ENCODE measurements at places on chromosomes 7 and 10.
A peak's percentile ranks its signal among the peaks of the same experiment; 100 is the strongest.

- DNase-seq: no peak
Measured at GRCh38 chr10:49837685-49838084, 75.6 kb upstream of the OGDHL start.

DNA sequence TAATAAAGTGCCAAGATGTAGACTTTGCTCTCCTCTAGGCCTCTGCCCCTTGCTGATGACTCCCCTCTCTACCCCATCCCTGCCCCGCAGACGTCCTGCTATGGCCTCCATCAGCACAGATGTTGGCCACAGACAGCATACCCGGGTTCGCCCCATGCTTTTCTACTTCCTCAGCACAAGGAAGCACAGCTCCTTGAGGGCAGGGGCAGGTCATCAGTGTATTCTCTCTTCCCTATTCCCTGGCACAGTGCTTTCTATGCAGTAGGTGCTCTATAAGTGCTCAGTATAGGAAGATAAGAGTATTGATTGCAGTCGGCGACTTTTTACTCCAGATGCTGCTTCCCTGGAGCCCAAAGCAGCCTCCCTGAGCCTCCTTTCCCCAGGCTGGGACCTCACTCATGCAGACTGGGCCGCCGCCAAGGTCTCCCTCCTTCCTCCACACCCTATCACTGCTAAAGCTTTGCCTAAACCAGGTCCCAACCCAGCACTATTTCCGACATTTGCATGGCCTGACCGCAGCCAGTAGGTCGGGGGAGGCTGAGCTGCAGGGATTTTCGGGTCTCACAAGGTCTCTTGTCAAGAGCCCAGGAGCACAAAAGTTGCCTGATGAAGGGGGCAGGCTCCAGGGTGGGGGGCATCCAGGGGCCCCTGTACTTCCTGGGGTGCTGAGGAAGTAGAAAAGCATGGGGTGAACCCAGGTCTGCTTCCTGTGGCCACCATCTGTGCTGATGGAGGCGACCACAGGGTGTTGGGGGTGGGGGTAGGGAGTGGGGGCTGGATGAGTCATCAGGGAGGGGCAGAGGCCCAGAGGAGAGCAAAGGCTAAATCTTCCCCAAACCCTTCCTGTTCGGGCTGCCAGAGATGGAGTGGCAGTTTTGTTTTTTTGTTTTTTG lies 8.0 kb downstream of the CALHM3 start:
- DNase-seq: peak; percentile 53

- DNase-seq: no peak
Measured at GRCh38 chr10:13751191-13751764, 164.5 kb downstream of the PRPF18 start.

GRCh38 chr7:100802951-100803350 lies 24.4 kb downstream of the EPHB4 start:
- DNase-seq: no peak

DNA sequence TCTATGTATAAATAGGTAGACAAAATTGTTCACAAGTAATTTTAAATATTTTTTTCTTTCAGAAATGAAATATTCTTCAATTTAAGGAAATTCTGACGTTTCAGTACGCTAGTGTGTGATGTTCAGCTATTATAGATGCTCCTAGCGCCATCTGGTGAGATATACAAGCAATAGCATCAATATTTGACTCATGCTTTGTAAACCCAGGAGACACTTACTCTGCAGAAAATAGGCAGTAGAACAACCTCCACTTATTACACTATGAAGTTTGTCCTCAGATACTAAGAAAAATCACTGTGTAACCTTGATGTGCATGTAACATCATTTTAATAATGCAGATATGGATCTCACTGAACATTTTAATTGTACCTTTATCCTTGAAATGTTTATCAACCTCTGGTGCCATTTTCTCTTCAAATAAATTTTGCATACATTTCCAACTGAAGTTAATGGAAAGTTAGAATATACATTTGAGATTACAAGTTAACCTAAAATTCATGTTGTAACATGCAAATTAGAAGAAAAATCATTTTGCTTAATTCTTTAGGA lies 151.5 kb upstream of the FAM3C start:
- DNase-seq: no peak

DNA sequence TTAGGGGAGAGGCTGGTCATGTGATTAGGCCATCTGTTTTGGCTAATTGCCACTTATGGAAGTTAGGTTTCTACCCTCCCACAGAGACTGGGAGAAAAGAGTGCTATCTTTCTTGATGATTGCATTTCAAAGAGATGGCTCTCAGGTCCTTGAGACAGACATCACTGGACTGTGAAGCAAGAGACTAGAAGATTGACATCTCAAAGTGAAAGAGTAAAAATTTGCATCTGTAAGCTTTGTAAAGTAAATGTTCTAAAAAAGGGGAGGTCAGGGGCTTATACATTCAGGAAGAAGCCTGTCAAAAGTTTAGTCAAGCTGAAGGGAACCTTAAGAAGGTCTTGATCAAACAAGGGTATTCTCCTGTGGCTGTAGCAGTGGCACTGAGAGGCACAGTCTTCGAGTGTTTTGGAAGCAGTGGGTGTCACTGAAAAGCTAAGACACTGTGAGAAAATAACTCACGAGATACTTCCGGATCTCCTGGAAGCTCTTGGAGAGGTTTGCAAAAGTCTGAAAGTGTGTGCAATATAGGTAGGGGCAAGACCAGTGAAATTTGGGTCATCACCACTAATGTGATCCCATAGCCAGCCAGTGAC lies 342.1 kb downstream of the PHF14 start:
- no peak for DNase-seq

GRCh38 chr7:2203766-2204300 lies 28.9 kb downstream of the MAD1L1 start:
- no peak for DNase-seq

GRCh38 chr7:42614636-42615035 lies 297.2 kb downstream of the C7orf25 start:
- no peak for DNase-seq

GRCh38 chr7:70694971-70695794 lies 436.8 kb upstream of the GALNT17 start:
- no peak for DNase-seq

GRCh38 chr7:40701836-40702551 lies 567.2 kb downstream of the SUGCT start:
- no peak for DNase-seq

- no peak for DNase-seq
Measured at GRCh38 chr7:130142654-130143333, 62.4 kb downstream of the TMEM209 start.

DNA sequence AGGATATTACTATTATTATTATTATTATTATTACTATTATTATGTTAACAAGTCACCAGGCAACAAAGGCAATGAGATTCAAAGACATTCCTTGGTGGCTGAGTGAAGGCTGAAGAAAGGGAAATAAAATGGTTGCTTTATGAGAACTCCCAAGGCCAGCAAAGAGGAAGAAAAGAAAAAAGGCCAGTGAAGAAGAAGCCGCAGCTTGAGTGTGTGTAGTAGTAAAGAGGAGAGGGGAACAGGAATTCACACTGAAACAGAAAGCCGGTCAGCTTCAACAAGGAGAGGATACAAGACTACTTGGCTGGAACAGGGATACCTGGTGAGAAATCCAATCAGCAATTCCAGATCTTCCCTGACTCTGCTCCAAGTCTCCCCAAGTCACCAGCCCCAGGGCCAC lies 42.4 kb downstream of the PLXNA4 start:
- DNase-seq: no peak

GRCh38 chr7:105024734-105025133 lies 10.7 kb downstream of the KMT2E start:
- DNase-seq: no peak

DNA sequence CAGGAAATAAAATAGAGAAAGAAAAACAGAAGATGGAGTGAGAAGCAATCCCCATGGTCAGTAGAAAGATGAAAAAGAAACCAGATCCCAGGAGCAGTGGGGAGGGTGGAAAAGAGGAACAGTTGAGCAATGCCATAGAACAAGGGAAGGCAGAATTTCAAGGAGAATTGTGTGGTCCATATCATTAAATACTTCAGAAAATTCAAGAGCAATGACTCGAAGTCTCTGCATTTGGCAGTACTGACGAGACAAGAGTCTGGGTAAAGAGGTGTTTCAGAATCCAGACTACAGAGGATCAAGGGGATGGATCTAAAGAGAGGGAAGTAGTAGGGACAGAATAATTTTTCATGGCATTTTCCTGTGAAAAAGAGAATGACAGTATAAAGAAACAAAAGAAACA lies 512.6 kb downstream of the PHTF2 start:
- DNase-seq: no peak

GRCh38 chr10:60778971-60779796 lies 906 bp downstream of the CDK1 start:
- DNase-seq: no peak

GRCh38 chr10:99346247-99346646 lies 17.1 kb downstream of the CNNM1 start:
- DNase-seq: no peak

DNA sequence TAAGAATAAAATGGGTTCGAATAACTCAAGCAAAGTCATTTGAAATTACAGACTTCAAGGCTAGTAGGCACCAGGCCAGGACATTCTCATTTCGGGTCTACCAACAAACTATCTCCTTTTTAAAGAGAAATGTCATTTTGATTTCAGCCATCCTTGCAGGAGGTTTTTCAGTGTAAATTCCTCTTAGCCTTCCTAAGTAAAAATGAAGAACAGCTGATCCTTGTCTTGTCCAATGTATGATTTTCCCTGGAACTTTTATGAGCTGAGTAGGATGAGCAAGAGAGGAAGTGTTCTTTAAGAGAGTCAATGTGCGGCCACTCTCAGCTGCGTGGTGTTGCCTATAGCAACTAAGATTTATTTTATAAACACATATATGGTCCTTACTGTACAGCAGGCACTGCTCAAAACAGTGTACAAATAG lies 110.1 kb downstream of the PLCE1 start:
- no peak for DNase-seq

DNA sequence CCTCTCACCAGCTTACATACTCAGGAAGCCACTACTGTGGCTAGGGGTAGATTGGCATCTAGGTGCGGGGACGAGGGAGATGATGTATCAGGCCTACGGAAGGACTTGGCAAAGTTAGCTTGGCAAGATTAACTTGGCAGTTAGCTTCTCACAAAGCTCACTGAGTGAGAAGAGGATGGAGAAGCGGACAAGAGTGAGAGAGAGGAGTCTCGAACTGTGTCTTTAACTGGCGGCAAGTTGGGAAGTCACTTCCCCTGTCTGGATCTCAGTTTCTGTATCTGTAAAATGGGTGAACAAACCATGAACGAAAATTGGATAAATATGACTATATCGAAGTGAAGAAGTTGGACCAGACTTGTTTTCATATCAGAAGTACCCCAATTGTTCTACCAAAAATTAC lies 9.5 kb upstream of the MLXIPL start:
- DNase-seq: no peak

- no peak for DNase-seq
Measured at GRCh38 chr10:72728462-72728861, 36.5 kb downstream of the MCU start.

- no peak for DNase-seq
Measured at GRCh38 chr7:74317146-74317782, 28.1 kb downstream of the CLIP2 start.

GRCh38 chr7:102914585-102914984 lies 1.8 kb downstream of the LRRC17 start:
- no peak for DNase-seq

GRCh38 chr10:100828738-100829096 lies 83.3 kb downstream of the PAX2 start:
- no peak for DNase-seq

DNA sequence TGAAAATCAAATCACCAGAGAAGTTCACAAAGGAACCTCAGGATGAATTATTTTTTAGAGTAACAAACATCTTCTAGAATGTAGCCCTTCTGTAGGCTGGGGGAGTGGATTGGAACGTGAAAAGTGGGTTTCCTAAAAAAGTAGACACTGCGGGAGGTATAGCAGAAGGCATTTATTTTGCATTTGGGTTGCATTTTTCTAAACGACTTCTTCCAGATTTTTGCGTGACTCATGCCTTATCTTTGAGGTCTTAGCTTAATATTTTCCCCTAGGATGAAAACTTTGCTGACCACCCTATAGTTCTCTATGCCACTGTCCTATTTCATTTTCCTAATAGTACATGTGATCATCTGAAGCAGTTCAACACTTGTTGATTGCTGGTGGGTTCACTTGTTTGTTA lies 112.7 kb upstream of the JCAD start:
- DNase-seq: no peak

DNA sequence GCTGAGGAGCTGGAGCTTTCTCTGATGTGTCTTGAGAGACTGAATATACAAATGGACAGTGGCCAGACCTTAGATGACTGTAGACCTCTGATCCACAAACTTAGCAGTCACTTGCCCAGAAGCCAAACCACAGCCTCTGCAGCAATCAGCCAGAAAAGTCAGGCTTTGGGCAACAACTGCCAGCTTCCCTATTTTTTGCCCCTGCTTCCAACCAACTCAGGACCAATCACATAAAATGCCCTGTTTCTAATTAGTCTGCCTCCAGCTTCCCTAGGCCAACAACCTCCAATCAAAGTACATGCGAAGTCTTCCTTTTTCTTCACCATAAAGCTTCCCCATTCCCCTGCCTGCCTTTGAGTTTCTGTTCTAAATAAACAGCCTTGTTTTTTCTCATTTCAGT lies 37.8 kb upstream of the CACUL1 start:
- no peak for DNase-seq

DNA sequence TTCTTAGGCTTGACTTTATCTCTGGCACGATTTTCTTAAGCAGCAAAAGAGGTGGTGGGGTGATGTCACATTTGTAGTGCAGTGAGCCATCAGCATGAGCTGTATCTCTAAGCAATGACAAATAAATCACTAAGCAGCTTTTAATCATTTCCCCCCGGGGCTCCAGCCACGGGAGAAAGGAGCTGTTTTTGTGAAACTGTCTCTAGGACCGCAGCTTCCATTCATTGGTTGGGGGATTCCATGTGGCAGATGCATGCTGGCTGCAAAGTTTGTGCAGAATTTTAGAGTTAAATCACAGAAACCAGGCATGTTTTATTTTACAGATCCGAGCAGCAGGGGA lies 464 bp downstream of the KIAA1217 start:
- no peak for DNase-seq

GRCh38 chr7:153401795-153402720 lies 642.5 kb downstream of the ACTR3B start:
- DNase-seq: no peak

DNA sequence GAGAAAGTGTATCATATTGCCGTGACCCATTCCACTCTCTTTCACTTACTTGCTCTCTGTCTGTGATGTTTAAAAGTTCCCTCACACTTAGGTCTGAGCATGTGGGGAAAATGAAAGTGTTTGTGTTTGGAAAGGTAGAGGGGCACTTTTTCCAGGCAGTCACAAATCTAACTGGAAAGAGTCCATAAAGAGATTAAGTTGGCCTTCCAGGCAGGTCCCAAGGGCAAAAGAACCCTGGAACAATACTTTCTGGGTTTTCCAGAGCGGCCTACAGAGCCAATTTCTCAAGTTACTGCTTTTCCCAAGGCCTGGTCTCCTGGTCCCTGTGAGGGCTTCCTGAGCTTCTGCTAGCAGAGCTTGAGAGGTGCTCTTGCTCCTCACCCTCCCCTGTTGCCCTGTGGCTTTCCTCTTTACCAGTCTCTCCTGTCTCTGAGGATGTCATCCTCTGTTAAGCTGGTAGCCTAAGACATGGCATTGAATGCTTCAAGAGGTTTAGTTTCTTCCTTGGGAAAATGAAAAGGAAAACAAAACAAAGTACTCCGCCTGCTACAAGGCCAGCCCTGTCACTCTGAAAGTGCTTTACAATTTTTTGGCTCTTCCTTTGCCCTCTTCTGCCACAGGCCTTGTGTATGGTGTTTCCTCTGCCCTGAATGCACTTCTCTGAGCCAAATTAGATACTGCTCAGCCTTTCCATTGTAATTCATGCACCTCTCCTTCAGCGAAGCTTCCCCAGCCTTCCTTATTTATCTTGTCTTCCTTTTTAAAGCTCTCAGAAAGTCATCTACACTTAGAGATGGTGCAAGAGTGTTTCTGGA lies 20.1 kb downstream of the TES start:
- DNase-seq: no peak
